ENCODE measurements at places on chromosomes 13 and 19.

DNA sequence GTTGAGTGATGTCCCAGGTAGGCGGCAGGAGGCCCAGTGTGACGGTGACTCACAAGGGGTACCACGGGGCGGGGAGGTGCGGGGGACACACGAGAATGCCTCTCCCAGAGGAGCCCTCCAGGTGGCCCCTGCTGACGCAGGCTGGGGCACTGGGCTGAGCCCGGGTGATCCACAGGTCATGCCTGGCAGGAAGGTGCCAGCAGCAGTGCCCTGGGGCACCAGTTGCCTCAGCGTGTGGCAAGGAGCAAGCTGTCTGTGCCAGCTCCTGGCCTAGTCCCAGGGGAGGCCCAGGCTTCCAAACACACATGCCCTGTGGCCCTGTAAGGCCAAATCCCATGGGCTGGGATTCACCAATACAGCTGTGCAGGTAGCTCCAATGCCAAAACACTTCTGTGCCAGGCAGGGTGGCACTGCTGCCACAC lies 28.0 kb downstream of the AKT2 start:
- no peak for DNase-seq

GRCh38 chr13:50141375-50141975 lies 126.2 kb downstream of the KCNRG start:
- DNase-seq: no peak

- DNase-seq: no peak
Observed at GRCh38 chr19:38375748-38376147, 1.4 kb downstream of the PSMD8 start.

DNA sequence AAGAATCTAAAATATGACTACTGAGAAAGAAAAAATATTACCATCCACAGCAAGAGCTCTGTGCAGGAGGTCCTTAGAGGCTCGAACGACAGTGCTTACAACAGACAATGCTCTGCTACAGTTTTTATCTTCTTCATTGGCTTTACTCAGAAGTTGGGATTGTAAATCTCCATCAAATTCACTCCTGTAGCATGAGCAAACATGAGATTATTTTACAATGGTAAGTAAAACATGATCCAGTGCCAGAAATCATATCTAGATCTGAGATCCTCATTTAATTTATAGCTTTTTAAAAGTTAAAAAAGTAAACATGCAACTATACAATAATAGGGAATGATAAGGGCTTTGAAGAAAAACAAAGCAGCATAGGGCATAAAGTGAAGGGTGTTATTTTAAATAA lies 144.5 kb upstream of the FBXL3 start:
- no peak for DNase-seq

- DNase-seq: no peak
Observed at GRCh38 chr13:64052521-64052920, 2636.9 kb upstream of the PCDH20 start.

DNA sequence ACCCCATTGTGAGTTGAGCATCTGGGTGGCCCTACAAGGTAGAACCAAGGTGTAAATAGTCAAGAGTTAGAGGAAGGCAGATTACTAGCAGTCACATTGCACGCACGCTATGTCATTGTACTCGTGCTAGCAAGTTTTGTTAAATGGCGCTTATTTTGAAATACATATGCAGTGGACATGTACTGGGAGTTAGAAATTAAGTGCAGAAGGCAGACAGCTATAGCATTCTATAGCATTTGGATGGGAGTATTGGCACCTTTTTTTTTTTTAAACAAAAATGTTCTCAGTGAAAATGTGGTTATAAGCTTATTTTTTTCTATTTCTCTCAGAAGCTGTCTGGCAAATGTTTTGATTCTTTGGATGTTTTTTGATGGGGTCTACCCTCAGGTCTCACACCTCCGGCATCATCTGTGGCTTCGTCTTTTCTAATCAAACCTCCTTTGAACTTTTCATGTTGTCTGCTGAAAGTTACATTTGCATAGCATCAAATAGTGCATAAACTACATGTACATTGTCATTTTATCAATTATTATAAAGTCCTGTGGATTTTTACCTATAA lies 68.1 kb downstream of the ARHGEF7 start:
- no peak for DNase-seq

DNA sequence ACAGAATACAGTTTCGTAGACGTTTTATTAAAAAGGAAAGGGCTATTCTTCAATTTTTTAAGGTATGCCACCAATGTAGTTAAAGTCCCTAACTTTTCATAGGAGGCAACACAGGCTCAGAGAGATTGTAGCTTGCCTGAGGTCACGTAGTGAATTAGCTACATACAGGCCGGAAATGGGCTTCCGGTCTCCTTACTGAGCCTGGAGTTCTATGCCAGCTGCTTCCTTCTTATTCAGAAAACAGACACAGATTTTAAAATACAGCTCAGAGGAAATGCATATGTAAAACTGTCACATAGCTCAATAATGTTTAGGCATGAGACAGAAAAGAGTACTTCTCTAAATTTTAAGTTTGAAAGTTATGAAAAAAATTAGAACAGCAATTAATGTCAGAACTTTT lies 85.4 kb upstream of the TUBA3C start:
- DNase-seq: no peak

GRCh38 chr19:29785955-29786589 lies 25.7 kb upstream of the CCNE1 start:
- DNase-seq: no peak

GRCh38 chr19:41233748-41234240 lies 14.8 kb downstream of the AXL start:
- no peak for DNase-seq

GRCh38 chr19:51715850-51716249 lies 7.9 kb downstream of the HAS1 start:
- no peak for DNase-seq

- DNase-seq: no peak
Observed at GRCh38 chr13:48437371-48437770, 24.5 kb upstream of the LPAR6 start.

- no peak for DNase-seq
Observed at GRCh38 chr19:50632151-50632835, 7.4 kb downstream of the SYT3 start.
